ENCODE measurements at places on chromosomes 7 and 10. TPM values are rescaled to one million over a fixed set of nuclear protein-coding genes. Genes with fewer than 3 reads are reported as not detected.

DNA sequence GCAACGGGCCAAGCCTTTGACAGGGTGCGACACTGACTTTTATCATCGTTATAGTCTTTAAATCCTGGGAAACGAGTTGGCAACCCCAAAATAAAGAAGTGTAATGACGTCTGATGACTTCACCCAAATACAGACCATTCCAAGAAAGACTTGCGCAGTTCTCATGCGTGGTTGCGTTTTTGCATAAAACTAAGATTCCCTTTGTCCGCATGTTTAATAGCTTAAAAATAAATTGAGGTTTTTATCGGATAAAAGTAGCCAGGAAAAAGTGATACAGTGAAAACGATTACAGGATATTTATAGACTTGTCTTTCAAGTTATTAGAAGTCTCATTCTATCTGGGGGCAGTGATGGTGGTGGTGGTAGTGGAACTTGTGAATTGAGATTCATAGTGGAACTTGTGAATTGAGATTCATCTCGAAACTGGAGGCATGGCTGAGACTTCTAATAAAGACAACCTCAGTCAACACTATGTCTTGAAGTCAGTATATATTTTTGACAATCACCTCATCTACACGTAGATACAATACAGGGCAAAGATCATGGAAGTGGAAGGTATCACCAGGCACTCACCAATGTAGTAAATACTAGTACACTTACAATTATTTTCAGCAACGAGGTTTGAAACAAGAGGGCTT, 1.2 kb upstream of the NAMPT start:
- H3K4me3 ChIP-seq, result peak overlapping the region; percentile 95
- H3K27me3 ChIP-seq, result no peaks in the 10 kb centered on the region
- peaks cover 29% of the 10 kb centered on the region for H3K36me3 ChIP-seq
- peaks cover 34% of the 10 kb centered on the region for H3K4me1 ChIP-seq

- H3K27me3 ChIP-seq, result no peaks in the 10 kb centered on the region
- H3K27ac ChIP-seq, result no peak overlapping the region
- no peaks in the 10 kb centered on the region for H3K4me1 ChIP-seq
- H3K4me3 ChIP-seq, result no peak overlapping the region
- H3K36me3 ChIP-seq, result no peaks in the 10 kb centered on the region
These were observed 175.1 kb upstream of the HDAC9 start for GRCh38 chr7:18320422-18320821.

DNA sequence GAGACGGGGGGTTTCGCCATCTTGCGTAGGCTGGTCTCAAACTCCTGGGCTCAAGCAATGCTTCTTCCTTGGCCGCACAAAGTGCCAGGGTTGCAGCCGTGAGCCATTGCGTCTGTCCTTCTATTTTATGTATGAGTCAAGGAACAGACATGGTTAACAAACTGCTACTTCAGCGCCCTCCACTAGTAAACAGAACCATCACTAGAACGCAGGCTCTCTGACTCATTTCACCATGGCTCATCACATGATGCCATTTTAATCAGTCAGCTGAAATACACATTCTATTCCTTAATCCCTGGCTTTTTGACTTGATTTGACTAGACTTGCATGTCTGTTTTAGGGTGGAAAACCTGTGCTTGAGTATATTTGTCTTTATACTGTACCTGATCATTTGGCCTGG, 41.3 kb downstream of the CELF2 start:
- H3K4me1 ChIP-seq, result no peaks in the 10 kb centered on the region
- H3K4me3 ChIP-seq, result no peak overlapping the region
- DNase-seq, result no peak
- peaks cover 37% of the 10 kb centered on the region for H3K27me3 ChIP-seq
- no peaks in the 10 kb centered on the region for H3K36me3 ChIP-seq

GRCh38 chr7:158710651-158711102, 6.1 kb upstream of the NCAPG2 start:
- H3K27me3 ChIP-seq, result peaks cover 2% of the 10 kb centered on the region
- no peak for DNase-seq
- no peak overlapping the region for H3K4me3 ChIP-seq
- H3K4me1 ChIP-seq, result peaks cover 15% of the 10 kb centered on the region

SPDYE11 gene
- total RNA-seq, result not detected

DNA sequence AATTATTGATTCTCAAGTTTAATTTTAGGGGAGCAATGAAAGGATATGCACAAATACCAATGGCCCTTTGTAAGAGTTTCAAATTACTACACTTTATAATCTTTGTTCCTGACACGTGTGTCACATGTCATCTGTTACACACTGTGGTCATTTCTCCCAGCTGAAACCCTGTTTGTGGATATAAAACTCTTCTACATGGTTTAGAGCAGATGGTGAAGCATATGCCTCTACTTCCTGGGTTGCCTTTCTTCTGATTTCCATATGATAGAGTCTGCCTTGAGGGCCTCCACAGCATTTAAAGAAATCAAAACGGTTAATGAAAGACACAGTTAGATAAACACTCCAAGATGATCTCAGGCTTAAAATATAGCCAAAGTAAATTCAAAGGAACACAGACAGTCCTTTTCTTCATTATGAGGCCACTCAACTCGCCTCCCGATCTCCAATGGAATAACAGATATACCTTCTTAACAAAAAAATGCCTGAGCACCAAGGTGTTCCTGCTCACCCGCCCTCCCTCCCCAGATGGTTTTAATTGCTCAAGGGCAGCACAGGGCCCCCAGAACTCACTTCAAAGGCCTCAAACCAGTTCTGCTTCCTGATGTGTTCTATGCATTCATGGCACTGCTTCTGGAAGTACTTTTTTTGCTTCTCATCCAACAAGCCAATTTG, 75.0 kb downstream of the CPVL start:
- H3K27me3 ChIP-seq, result peaks cover 4% of the 10 kb centered on the region
- H3K36me3 ChIP-seq, result no peaks in the 10 kb centered on the region
- no peaks in the 10 kb centered on the region for H3K4me1 ChIP-seq
- no peak for DNase-seq
- no peak overlapping the region for H3K27ac ChIP-seq

OR2A1 gene
- not detected for total RNA-seq

DNA sequence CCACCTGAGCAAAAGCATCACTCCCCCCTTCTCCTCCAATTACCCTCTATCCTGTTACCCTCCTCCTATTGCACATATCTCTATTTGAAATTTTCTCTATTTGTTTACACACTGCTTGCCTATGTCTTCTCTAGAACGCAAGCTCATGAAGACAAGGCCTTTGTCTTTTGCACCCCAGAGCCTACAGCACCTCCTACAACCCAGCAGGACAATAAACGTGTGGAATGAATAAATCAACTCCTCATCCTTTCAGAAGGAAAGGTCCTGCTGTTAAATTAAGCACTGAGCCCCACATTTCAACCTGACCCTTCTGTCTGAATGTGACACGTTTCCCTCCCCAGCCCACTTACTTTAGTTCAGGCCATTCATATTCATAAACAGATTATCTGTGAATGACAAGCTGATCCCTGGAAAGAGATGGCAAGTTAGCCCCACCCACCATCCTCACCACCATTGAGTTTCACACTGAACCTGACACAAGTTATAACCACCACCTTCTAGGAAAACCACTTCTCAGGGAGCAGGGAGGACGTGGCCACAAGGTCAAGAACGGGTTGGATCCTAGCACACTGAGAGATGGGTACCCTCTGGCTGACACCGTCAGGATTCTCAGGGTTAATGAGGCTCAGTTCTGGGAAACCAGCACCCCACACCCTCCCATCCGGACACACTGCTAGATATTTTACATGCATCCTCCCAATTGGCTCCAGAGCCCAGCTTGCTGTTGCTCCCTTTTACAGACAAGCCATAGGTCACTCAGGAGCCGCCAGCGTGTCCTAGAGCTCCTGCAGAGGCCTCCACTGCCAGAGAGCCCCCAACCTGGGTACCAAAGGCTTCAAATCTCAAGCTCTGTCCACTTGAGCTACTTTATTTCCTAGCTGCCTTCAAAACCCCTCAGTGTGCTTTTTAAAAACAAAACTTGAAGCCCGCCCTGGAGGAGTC, 934 bp downstream of the PRTFDC1 start:
- DNase-seq, result no peak
- peak overlapping the region; percentile 63 for H3K4me3 ChIP-seq
- peak overlapping the region; percentile 8 for H3K27ac ChIP-seq

DNA sequence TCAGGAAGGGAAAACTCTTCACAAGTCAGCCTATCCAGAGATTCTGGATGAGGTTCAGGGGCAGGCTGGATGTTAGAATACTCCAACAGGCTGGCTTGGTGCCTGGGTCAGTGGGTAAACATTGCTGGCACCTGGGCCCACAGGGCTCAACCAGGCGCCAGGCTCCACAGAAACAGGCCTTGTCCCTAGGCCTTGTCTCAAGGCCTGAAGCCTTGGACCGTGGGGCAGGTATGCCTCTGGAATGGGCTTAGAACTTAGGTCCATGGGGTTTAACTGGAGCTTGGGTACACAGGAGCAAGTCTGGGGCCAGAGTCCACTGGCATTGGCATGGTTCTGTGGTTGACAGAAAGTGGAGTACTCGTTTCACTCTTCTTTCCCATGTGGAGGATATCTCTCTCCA, 263.0 kb upstream of the ETV1 start:
- H3K36me3 ChIP-seq, result no peaks in the 10 kb centered on the region
- no peak for DNase-seq
- H3K27me3 ChIP-seq, result no peaks in the 10 kb centered on the region
- no peaks in the 10 kb centered on the region for H3K4me1 ChIP-seq
- no peak overlapping the region for H3K27ac ChIP-seq

DNA sequence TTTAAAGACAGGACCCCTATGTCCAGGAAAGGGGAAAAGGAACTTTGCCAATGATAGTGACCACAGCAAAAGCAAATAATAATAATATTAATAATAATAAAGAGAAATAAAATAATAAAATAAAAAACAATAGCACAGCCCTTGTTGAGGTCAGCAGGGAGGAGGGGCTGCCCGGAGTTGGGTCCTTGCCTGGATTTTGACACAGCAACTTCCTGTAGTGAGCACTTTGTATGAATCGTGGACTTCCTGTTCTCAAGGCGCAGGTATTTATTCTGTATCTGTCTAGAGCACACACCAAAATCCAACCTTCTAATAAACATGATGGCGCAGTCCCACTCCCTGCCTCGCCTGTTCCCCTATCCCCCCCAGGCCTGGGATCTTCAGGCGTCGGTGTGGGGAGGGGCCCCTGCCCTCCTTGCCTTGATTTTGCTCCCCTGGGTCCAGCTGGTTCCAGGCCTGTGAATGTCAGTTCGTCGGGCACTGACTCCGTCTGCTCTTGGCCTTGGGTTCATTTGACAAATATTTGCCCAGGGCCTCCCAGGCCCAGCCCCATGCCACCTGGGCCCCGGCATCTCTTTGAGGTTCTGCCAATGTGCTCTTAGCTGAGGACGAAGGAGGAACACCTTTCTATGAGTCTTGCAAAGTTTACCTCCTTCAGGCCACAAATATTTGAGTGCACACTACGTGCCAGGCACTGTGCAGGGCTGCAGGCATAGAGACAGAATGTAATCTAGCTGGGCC, 13.9 kb downstream of the TRIM8 start:
- H3K27me3 ChIP-seq, result no peaks in the 10 kb centered on the region
- H3K36me3 ChIP-seq, result peaks cover 51% of the 10 kb centered on the region
- H3K4me1 ChIP-seq, result peaks cover 39% of the 10 kb centered on the region
- no peak for DNase-seq
- H3K27ac ChIP-seq, result peak overlapping the region; percentile 57

LRMDA gene
- not detected for total RNA-seq

FKBP6 gene
- total RNA-seq, result not detected

DNA sequence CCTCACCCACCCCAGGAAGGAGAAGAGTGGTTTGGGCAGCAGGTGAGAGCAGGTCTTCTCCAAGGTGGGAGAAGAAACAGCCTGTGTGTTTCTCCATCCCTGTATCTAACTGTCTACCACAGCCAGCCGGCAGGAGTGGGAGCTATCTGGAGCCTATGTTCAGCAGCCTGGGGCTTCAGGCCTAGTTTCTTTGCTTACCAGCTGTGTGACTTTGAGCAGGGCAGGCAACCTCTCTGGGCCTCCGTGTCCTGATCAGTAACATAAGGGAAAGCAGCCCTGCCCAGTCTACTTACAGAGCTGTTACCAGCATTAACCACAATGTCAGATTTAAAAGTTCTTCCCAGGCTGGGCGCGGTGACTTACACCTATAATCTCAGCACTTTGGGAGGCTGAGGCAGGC, 450.7 kb upstream of the ZMIZ1 start:
- no peak overlapping the region for H3K27ac ChIP-seq
- H3K4me3 ChIP-seq, result no peak overlapping the region
- DNase-seq, result no peak
- peaks cover 7% of the 10 kb centered on the region for H3K27me3 ChIP-seq

DNA sequence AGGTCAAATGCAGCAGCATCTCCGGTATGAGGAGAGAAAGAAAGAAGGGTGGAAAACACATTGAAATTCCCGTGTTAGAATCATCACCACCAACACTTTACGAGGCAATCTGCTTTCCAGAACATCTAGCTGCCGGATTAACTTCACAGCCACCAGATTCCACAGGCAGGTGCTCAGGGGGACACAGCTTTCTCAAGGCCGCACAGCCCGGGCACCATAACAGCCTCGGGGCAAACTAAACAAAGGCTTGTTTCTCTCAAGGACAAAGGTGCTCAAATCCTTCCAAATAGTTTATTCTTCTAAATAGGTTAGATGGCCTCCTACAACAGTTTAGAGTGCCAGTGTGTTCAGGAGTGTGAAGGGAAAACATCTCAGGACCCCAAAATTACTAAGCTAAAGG, 156.3 kb downstream of the DIP2C start:
- H3K27me3 ChIP-seq, result peaks cover 2% of the 10 kb centered on the region
- no peak overlapping the region for H3K27ac ChIP-seq
- no peaks in the 10 kb centered on the region for H3K4me1 ChIP-seq
- H3K36me3 ChIP-seq, result no peaks in the 10 kb centered on the region

GRCh38 chr7:128390871-128391565, 18.8 kb downstream of the IMPDH1 start:
- H3K27me3 ChIP-seq, result peaks cover 3% of the 10 kb centered on the region
- DNase-seq, result no peak
- H3K4me1 ChIP-seq, result no peaks in the 10 kb centered on the region
- H3K4me3 ChIP-seq, result no peak overlapping the region
- no peak overlapping the region for H3K27ac ChIP-seq

DNA sequence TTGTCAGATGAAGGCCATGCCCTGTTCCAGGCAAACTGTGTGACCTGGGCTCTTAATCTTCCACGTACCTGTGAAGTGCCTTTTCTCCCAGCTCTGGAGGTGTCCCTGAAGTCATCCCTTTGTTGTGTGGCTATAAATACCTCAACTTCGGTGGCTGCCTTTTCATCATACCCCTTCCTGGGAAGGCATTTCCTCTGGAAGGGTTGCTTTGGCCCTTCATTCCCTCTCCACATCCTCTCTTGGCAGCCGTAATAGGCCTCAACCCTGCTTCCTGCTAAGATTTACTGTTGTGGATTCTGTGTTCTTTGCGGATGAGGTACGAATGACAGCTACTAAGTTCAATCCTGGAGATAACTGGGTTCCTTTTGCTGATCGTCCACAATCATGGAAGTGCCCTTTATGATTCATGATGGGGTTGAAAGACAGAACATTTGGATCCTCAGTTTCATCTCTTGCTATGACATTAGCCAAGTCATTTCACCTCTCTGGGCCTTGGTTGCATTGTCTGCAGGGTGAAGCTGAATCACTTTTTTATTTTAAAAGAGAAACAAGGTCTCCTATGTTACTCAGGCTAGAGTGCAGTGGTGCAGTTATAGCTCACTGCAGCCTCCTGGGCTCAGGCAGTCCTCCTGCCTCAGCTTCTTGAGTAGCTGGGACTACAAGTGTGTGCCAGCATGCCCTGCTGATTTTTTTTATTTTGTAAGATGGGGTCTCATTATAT, 23.6 kb downstream of the FKBP6 start:
- no peak overlapping the region for H3K27ac ChIP-seq
- no peak overlapping the region for H3K4me3 ChIP-seq
- H3K27me3 ChIP-seq, result no peaks in the 10 kb centered on the region

NPY gene
- total RNA-seq, result not detected

All from activated T-helper 2 cell treated with anti-CD3 and anti-CD28 coated beads, Interferon-gamma antibody, Interleukin-2, Interleukin-4, amounts not matched to agents 10 μg/mL and 5 μg/mL and 100 μg/mL, durations not matched to agents 14 hours and 24 hours and 36 hours (primary cell).